ENCODE measurements at places on chromosomes 16 and 17. TPM values are rescaled to one million over a fixed set of nuclear protein-coding genes. Genes with fewer than 3 reads are reported as not detected.

DNA sequence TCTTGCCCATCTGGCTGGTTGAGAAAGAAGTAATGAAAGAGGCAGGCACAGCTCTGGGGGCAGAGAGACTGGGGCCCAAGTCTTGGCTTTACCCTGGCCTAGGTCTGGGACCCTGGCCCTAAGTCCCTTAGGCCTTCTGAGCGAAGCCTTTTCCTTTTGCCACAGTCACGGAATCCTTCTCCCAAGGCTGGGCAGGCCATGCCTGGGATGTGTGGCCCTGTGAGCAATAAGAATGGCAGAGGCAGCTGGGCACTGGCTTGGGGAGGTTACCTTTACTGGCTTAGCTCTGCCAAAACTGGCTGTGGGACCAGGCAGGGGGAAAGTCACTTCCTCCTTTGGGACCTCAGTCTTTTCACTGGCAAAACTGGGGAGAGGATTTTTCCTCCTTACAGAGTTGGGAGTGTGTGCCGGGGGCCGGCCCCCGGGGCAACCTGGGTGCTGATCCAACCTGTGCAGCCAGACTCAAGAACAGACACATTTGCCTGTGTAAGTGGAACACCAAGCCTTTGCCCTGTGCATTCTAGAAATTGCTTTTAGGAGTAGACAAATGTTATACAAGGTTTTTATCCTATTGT lies 12.9 kb downstream of the FOXF1 start:
- no peak overlapping the region for H3K27ac ChIP-seq
- peaks cover 69% of the 10 kb centered on the region for H3K27me3 ChIP-seq
- peaks cover 17% of the 10 kb centered on the region for H3K4me1 ChIP-seq
- no peaks in the 10 kb centered on the region for H3K36me3 ChIP-seq
- no peak overlapping the region for H3K4me3 ChIP-seq
- peak; percentile 0 for DNase-seq

- H3K4me1 ChIP-seq: peaks cover 60% of the 10 kb centered on the region
- peak within 1 kb of the TSS; percentile 90 for H3K27ac ChIP-seq
- no peaks in the 10 kb centered on the region for H3K36me3 ChIP-seq
These were observed at the start of gene MPRIP for GRCh38 chr17:17042384-17042736. Gene MPRIP, plus strand, starts transcription at chr17:17042457. Its CDS starts 392 bp downstream, at chr17:17042849.

Gene ZP2
- total RNA-seq: not detected

- DNase-seq: no peak
- H3K4me3 ChIP-seq: no peak overlapping the region
- H3K36me3 ChIP-seq: no peaks in the 10 kb centered on the region
These were observed 47.8 kb upstream of the BAHCC1 start for GRCh38 chr17:81347437-81347836.

DNA sequence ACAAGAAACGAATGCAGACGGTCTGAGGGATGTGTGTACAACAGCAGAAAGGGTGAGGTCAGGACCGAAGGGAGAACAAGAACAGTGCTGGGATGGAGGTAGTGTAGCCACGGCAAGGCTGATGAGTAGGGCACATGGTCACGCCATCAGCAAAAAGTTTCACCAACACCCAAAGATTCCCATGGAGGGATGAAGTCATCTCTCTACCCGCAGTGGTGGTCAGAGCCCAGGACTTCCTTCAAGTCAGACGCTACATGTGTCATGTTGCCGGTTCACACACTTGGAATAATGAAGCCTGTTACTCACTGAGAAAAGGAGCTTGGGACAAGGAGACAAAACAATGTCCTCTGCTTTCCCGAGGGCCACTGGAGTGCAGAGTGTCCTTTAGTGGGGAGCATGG lies 79.7 kb downstream of the SALL1 start:
- H3K36me3 ChIP-seq: no peaks in the 10 kb centered on the region
- H3K4me1 ChIP-seq: no peaks in the 10 kb centered on the region
- DNase-seq: no peak
- H3K27me3 ChIP-seq: peaks cover 50% of the 10 kb centered on the region
- no peak overlapping the region for H3K4me3 ChIP-seq

- no peak for DNase-seq
- H3K36me3 ChIP-seq: no peaks in the 10 kb centered on the region
- H3K27ac ChIP-seq: no peak overlapping the region
- peaks cover 7% of the 10 kb centered on the region for H3K27me3 ChIP-seq
These were observed 63.8 kb downstream of the RAP1GAP2 start for GRCh38 chr17:2860045-2860444.

Gene OR2C1
- 0.22 TPM for total RNA-seq

GRCh38 chr16:73015612-73016487 lies 32.1 kb downstream of the ZFHX3 start:
- H3K4me1 ChIP-seq: peaks cover 71% of the 10 kb centered on the region
- no peak overlapping the region for H3K4me3 ChIP-seq
- no peak for DNase-seq
- H3K36me3 ChIP-seq: no peaks in the 10 kb centered on the region
- H3K27me3 ChIP-seq: no peaks in the 10 kb centered on the region

Gene CD300LB
- total RNA-seq: not detected

Data from left ventricle myocardium inferior (tissue), 1 donor.